ENCODE measurements at places on chromosomes 2 and 18.

DNA sequence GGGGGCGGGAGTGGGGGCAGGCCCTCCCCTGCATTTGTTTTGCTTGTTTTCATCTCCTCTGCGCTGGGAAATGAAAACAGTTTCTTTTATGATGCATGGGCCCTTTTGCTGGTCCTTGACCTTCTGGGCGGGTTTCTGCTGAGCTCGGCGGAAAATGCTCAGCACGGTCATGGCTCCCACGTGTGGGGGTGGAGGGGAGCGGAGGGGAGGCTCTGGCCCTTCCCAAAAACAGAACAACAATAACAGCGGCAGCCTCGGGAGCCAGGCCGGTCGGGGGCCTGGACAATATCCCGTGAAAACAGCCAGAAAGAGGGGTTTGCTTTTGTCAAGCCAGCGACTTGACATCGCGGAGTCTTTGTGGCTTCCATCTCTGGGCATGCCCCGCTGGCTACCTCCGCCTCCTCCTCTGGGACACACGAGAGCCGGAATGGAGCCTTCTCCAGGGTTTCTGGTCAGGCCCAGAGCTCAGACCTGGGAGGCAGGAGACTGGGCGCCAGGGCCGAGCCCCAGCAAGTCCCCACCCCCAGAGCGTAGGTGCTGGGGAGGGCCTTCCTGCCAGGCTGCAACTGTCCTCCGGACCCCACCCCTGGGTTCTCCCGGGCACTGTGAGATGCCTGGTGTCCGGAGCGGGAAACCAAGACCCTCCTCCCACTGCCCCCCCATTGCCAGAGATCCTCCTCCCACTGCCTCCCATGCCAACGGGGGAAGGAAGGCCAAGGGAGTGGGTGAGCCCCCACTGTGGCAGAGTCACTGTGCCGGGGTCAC lies 35.9 kb upstream of the SNED1 start:
- DNase-seq: no peak

DNA sequence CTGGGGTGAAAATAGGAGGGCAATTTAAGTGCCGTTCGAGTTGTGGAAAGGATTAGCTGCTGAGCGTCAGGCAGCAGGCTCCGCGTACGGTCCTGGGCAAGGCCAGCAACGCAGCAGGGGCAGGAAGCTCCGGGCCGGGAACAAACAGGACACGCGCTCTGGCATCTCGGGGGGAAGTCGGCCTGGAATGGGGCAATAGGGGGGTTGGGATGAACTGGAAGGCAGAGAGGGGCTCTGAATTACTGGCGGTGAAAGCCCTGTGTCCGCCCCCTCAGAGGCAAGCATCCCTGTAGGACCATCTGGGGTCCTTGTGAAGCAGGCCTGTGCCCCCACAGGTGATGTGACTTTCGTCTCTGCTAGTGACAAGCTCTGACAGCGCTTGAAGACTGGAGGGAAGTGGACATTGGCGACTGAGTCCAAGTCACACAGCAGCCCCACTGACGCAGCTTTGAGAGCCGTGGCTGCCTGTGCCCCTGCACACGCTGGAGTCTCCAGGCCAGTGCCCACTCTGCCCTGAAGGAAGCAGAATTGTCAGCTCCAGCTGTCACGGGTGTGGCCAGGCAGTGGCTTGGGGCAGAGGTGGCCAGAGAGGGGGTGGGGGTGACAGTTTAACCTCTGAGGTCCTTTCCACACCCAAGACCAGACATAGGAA lies 22.3 kb downstream of the GPR35 start:
- DNase-seq: peak; percentile 15

GRCh38 chr18:76986406-76986805 lies 146.2 kb downstream of the MBP start:
- no peak for DNase-seq

- peak; percentile 36 for DNase-seq
Measured at GRCh38 chr2:69755862-69756467, 14.0 kb downstream of the ANXA4 start.

GRCh38 chr18:65606551-65607130 lies 144.2 kb upstream of the CDH7 start:
- no peak for DNase-seq

DNA sequence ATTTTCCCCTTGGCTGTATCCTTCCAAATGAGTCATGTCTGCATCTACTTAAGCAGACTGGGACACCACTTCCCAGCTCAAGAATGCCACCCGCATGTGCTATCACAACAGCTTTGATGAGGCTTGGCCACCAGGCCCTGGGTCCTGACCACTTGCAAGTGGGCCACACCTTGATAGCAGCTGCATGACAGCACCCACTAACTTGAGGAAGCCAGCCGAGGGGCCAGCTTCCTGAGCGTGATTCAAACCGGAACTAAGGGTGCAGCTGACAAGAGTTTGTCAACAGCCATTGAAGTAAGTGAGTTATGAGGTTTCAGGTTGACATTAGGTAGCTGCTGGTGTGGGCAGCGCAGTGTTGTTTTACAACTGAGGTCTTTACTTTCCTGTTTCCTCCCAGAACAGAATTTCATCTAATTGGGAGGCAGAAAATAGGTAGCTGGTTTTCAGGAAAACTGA lies 54.4 kb downstream of the EPHA4 start:
- peak; percentile 54 for DNase-seq

GRCh38 chr18:45253973-45254708 lies 361.1 kb upstream of the SLC14A2 start:
- no peak for DNase-seq

DNA sequence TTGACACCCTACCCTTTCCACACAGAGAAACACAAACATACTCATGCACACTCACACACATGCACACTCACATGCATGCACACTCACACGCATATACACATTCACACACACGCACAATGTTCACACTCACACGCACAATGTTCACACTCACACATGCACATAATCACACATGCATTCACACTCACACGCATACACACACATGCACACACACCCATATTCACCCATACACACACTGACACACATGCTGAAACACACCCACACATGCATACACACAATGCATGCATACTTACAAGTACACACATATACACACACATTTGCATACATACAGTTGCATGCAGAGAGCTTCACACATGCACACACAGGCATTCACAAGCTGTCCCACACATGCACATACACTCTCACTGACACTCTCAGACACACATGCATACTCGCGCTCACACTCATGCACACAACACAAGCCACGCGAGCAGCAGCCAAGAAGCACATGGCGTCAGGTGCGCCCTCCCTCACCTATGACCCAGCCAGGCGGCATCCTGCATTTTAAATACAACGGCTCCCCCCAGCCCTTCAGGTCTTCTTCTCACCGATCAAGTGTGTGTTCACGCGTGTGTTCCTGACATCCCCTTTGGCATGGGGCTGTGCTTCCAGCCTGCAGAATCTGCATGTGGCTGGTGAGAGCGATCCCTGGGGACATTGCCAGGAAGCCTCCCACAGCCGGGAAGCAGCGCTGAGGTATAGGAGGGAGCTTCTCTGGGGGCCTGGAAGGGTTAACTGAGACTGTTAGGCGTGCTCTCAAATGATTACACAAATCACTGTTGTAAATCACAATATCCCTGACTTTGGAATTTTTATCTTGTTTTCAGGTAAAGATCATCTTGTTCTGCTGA lies 195.1 kb downstream of the RTP5 start:
- DNase-seq: no peak

DNA sequence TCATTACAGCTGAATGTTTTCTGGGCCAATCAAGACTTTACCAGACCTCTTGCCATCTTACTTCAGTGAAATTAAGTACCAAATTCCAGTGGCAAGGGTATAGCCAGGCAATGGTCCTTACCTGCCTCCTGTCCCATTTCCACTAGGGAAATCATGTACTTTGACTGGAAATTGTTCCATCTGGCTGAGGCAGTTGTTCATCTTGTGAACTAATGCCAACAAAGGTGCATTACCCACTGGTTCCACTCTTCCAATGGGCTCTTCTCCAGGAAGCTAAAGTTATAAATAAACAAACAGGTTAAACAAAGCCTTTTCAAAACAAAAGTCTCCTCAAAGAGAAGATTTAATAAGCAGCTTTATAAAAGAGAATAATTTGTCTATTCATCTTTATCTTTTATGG lies 80.7 kb upstream of the DNER start:
- no peak for DNase-seq

- DNase-seq: no peak
Measured at GRCh38 chr2:157662401-157662800, 33.7 kb upstream of the ACVR1C start.

GRCh38 chr2:29397713-29398112 lies 282.5 kb downstream of the CLIP4 start:
- no peak for DNase-seq

GRCh38 chr2:205681401-205682238 lies 681 bp upstream of the NRP2 start:
- DNase-seq: no peak

- DNase-seq: peak; percentile 1
Measured at GRCh38 chr18:38606841-38607240, 1041.2 kb upstream of the CELF4 start.

DNA sequence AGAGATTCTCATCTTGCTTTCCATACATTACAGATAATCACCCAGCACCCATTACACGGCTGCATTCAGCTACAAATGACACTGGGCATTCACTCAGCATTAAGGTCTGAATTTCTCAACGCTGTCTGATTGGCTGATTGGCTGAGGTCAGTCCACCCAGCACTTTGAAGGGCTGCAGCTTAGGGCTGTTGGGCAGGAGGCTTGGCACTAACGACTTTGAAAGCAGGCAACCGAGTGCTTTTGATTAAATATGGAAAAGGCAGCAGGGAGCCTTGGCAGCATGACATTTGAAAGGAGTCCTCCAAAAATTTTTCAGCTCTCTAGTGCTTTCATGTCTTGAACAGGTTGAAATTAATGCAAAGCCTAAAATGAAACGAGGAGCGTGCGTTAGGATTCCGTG lies 253.0 kb downstream of the DCDC2C start:
- DNase-seq: no peak

DNA sequence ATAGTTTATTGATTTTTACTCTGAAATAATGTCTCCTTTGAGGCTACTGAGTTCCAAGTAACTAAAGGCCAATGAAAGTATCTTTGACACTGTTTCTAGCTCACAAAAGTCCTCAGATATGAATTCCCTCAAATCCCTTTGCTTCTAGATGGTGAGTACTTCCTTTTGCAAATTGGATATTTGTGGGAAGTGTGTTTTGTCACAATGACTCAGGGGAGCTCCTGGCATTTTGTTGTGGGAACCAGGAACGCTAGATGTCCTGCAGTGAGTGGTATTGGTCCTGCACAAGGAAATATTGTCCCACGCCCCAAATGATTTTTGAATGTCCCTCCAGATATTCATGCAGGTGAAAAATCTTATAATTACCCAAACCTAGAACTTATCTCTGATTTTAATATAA lies 24.3 kb downstream of the TACR1 start:
- no peak for DNase-seq

DNA sequence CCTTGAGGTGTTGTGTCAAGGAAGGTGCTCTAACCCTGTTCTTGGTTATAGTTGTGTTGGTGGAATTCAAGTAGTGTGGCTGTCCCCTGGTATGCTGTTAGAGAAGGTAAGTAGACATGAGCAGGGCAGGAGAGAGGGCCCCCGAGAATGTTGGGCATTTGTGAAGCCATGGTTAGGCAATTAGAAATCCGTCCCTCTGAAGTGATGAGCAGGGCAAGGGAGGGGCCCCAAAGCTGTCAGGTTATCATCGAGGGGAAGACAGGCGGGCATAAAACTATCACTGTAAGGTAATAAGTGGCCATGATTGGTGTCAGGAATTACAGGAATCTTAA lies 5.2 kb downstream of the XRCC5 start:
- no peak for DNase-seq

DNA sequence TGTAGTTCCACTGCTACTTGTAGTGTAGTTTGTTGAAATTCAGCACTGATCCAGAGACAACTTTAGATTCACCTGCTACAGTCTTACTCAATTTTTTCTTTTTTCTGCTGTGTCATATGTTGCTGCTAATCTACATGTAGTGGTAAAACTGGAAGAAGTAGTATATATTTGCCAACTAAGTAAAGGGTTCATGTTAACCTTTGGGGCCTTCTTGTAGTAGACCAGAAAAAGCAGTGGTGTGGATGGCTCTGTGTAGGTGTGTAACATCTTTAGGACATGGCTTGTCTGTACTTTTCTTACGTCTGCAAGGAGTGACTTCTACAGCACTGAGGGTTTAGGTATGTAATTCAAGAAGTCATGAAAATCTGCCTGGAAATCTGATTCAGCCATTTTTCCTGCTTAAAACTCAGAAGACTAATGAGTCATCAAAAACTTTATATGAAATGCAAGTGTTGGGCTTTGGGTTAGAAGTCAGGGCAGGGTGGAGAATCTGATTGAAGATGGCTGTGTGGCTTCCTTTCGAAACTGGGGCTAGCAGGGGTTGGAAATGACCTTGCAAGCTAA lies 8.4 kb downstream of the PTPRM start:
- DNase-seq: no peak

GRCh38 chr2:226658555-226658954 lies 141.1 kb downstream of the IRS1 start:
- DNase-seq: no peak

DNA sequence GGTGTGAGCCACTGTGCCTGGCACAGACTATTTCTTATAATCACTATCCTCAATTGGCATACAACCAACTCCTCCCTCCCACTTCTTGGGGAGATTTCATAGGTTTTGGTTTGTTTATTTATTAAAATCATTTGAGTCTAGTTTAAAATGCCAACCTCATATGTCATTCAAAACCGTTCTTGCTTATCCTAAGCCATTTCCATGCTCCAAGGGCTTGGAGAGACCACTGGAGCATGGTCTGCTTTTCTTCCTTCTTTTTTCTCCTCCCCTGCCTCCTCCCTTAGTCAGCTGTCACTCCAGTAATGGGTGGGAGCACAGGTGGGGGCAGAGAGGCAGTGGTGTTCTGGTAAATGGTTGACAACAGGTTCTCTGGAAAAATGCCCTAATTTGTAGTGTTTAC lies 20.4 kb upstream of the KCNS3 start:
- DNase-seq: no peak

DNA sequence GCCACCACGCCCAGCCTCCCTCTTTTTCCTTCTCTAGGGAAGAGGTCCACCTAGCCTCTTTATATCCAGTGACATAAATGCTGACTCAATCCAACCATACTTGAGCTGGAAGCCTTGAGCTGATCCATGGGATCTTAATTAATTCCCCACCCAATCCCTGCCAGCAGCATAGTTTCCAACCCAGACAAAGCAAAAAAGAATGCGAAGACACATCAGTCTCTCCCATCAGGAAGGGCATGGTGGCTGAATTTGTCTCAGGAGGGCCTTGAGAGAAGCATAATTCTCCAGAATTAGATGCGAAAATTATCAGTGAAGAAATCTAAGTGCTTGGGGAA lies 22.5 kb downstream of the CASP10 start:
- no peak for DNase-seq

DNA sequence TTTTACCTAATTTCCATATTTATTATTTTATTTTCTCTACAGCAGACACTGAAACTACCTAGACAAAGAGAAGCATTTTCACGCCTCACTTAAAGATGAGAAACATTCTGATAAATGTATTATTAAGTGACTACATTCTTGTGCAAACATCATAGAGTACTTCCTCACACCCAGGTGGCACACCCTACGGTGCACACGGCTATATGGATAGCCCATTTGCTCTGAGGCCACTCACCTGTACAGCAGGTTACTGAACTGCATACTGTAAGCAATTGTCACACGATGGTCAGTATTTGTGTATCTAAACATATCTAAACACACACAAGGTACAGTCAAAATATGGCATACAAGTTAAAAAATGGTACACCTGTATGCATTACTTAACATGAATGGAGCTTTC lies 481.4 kb downstream of the CMPK2 start:
- no peak for DNase-seq

- DNase-seq: no peak
Measured at GRCh38 chr2:137677466-137677865, 286.8 kb upstream of the HNMT start.

Data from GM10248 (cell line).